Stimulated activated naive CD4-positive, alpha-beta T cell (primary cell): ENCODE measurements at places on chromosomes 5 and 9.

DNA sequence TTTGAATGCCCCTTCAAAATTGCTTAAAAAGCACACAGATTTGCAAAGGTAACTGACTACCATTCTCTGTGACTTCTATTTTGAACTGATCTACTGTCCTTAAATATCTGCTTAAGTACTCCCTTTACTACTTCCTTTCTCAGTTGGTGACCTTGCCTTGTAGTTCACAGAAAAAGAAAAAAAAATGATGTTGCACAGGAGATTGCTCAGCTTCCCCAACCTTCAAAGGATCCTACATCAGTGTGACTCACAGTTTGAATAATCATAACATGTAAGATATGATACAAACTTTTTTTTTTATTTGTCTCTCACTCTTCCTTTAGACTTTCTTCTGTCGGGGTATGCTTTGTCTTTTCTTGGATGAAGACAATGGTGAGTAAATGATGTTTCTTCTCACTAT is 1029.6 kb downstream of the CDH12 start:
- DNase-seq: no peak

DNA sequence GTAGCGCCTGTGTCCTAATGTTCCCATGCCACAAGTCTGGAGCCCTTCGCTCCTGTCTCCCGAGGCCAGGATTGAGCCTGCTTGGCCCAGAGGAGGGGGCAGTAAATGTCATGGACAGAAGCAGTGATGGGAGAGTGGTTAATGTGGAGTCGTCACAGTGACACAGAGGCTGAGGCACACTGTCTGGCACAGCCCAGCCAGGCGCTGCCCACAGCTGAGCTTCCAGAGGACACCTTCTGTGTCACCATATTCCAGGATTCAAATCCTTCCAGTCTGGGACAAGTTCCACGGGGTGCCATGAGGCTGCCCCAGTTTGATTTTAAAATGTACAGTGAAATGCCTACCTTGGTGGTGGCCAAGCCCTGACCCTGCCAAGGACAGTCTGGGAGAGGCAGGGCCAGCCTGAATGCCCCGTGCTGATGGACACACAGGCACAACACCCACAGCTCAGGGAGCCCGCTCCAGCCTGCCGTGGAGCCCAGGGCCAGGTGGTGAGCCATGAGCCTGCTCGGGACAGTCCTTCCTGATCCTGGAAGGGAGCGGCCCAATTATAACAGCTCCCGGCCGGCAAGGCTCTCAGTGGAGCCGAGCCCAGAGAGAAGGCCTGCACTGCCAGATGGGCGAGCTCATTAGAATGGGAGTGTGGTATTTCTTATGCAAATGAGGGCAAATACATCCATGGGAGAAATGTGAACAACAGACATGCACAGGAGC is 99.1 kb upstream of the RUFY1 start:
- DNase-seq: no peak

DNA sequence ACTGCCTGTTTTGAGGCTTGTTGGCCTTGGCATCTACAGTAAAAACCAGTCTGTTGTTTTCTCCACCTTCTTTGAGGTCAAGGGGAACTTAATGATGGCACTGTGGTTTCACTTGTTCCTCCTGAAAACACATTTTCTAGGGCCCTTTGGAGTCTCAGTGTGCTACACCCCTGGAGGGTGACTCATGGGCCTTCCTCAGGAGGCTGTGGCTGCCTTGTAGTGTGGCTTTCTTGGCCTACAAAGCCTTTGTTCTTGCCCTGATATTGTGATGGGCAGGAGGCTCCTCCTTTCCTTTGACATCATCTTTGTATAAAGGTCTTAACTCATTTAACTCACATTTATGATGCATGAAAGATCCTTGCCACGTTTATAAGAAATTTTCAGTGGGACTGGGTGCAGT is 56.3 kb upstream of the GPBP1 start:
- no peak for DNase-seq

DNA sequence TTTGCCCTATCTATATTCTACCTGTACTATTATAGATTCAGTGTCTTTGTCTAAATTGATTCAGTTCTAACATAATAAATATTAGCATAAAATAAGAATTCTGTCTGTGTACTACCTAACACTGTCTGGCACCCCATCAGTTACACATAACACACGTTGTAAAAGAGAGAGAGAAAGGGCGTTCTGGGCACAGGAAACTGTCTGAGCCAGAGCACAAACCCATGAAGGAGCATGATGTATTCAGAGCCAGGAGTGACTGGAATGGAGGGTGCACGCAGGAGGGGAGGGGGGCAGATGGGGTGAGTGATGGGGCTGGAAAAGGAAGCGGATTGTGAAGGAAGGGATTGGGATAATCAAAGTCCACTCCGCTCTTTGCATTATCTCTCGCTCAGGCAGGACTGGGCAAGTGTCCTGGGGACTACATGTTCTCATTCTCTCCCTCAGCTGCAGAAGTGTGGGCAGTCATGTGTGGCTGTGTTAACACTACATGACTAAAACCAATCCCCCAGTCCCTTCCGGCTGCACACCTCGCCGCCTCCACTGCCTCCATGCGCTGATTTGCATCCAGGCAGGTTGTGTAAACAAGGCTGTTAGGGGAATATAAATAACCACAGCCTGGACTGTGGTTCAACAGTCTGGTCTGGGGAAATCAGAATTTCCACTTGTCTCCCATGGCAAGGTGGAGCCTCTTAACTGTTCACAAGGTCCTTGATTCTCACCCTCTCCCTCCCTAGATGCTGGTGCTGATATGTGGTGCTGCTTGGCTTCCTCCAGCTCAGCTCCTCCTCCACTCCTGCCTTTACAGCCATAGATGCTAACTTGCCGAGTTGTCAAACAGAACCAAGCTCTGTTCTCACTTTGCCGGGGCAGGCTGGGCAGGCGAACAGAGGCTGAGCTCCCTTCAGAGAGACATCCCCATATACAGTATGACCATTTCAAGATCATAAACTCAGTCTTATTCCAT is 367.5 kb upstream of the BRINP1 start:
- DNase-seq: no peak

GRCh38 chr5:132465059-132465707 is 25.4 kb downstream of the IRF1 start:
- DNase-seq: no peak

DNA sequence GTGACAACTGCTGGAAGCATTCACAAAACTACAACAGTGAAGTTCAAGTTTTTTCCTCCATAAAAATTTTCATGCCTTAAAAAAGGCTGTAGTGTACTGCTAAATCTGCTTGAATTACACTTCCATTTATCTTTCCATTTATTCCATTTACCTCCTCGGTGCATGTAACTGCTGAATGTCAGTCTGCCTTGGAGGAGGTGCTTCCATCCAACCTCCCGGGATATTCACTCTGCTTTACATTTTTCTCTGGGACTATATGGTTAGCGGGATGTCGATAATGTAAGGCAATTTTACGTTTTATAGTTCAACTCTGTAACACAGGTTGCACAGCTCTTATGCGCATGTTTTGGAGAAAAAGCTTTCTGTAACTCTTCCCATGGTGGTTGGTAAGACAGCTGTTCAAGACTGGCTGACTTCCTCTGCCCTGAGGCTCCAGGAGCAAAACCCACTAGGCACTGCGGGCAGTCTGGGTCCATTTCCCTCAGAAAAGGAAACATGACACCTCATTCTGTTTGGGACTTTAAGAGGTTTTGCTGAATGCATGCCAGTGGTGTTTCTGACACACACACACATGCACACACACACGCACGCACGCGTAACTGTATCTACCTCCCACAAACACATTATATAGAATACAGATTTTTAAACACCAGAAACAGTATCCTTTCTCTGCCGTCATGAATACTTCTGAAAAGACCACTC is 66.1 kb downstream of the SPTLC1 start:
- DNase-seq: no peak

- DNase-seq: no peak
Observed at GRCh38 chr5:137366526-137366925, 132.6 kb downstream of the SPOCK1 start.

- DNase-seq: no peak
Observed at GRCh38 chr5:103249068-103249467, 9.5 kb upstream of the MACIR start.

DNA sequence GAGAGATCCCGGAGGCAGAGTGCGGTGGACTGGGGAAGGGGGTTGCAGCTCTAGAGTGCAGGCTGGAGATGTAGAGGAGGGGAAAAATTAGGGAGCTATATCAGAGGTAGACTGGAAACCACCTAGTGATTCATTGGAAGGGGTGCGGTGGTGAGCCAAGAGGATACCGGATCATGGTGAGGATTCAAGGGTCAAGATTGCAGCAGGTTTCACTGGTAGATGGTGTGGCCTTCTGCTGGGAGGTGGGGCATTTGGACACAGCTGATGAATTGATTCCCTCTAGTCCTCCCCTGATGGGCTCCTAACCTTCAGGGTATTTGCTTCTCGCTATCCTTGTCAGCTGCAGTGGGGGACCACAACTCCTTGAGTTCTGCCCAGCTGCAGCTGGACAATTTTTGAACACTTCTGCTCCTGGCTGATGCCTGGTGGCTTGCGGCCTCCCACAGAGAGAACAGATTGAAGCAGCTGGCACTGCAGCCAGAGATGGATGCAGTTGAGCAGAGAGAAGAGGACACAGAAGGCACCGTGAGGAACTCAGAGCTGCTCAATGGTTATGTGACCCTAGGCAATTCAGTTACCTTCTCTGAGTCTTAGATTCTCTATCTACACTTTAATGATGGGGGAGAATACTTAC is 134.4 kb upstream of the ABCA1 start:
- no peak for DNase-seq

GRCh38 chr9:109967651-109968642 is 187.9 kb downstream of the PALM2AKAP2 start:
- DNase-seq: peak; percentile 56

DNA sequence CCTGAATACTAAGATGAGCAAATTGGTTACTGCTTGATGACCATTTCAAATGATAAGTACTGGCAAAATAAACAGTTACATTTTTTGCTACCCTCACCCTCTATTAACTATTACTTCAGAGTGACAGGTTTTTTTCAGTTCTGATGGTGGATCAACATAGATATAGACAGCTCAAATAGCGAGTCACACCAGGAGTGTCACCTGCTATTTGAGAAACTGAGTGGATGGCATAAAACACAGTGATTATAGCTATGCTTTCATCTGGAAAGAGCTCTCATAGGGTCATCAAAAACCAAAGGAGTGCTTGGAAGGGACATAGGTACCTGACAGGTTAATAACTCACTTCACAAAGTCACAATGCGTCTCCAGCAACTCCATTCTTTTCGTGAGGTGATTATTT is 244.5 kb upstream of the C9orf72 start:
- DNase-seq: no peak

DNA sequence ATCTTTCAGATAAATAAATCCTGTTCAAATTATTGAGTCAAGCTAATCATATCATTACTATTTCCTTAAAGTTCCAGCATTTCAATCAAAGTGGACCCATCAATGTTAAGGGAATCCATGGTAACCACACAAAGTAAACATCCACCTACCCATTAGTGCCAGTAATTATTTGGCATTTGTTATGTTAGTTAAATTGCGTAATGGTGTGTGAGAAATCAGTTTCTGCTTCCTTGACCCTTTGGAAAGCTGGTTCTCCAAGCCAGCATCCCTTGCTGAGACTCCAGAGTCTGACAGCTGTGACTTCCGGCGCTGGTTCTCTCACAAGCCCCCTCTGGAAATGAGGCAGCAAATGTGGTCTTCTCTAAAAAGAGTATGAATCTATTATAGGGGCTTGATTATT is 308.6 kb upstream of the EFNA5 start:
- no peak for DNase-seq

- no peak for DNase-seq
Observed at GRCh38 chr5:89981878-89982773, 427.4 kb downstream of the CETN3 start.

GRCh38 chr5:123157791-123158581 is 68.9 kb downstream of the PRDM6 start:
- DNase-seq: no peak

GRCh38 chr5:67118050-67118620 is 78.5 kb downstream of the CD180 start:
- no peak for DNase-seq

- DNase-seq: no peak
Observed at GRCh38 chr9:33686942-33687341, 108.4 kb upstream of the PRSS3 start.

DNA sequence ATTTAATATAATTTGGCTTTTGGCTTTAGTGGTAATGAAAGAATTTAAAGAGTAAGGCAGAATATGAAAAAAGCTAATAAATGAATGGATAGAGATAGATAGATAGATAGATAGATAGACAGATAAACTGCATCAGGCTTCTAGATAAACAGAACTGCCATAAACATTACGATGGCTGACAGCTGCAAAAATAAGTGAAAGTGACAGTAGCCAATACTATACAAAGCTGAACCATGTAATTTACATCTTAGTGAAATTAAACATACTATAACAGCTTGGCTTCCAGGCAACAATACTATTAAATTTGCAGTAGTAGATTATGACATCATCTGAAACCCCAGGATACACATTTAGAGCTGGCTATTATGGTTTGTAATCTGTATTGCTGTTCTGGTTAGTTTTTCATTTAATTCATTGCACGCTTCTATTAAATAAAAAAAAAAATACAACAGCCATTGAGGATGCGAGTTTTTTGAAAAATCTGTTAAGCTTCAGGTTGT is 1354.8 kb downstream of the PTPRD start:
- DNase-seq: no peak

- DNase-seq: no peak
Observed at GRCh38 chr9:70778568-70778967, 342.9 kb downstream of the TRPM3 start.

DNA sequence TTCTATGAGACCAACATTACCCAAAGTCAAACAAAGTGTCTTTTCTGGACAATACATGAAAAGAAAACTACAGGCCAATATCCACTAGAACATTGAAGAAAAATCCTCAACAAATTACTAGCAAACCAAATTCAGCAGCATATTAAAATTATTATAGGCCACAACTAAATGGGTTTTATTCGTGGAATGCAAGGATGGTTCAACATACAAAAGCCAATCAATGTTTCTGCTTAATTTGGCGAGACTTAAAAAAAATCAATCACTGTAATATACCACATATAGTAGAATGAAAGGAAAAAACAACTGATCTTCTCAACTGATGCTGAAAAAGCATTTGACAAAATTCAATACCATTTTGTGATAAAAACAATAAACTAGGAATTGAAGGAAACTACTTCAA is 51.8 kb upstream of the FNIP1 start:
- DNase-seq: no peak

DNA sequence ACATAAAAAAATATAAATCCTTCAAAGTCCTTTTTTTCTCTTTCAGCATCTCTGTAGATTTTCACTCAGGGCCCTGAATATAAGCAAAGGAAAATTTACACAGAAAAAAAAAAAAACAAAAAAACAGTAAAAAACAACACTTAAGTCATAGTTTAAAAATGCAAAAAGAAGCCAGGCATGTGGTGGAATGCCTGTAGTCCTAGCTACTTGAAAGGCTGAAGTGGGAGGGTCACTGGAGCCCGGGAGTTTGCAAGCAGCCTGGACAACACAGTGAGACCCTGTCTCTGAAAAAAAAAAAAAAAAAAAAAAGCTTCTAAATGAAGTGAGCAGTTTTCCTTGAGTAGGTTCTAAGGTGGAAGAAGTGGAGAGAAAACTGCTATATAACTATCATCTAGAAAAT is 55.0 kb upstream of the BNC2 start:
- DNase-seq: no peak
